ENCODE measurements at places on chromosomes 2 and 18. TPM values are rescaled to one million over a fixed set of nuclear protein-coding genes. Genes with fewer than 3 reads are reported as not detected.

Gene STARD6
- not detected for total RNA-seq

Gene TUBA3D
- total RNA-seq, result not detected

Gene ERLEC1
- 63.3 TPM for total RNA-seq

Gene NPPC
- total RNA-seq, result 0.22 TPM

Gene ZBTB14
- total RNA-seq, result 7.4 TPM

Gene IHH
- 0.21 TPM for total RNA-seq

All from A549 treated with CpdA at 1 μM for 4 hours (cell line).